ENCODE measurements at places on chromosomes 4 and X.

DNA sequence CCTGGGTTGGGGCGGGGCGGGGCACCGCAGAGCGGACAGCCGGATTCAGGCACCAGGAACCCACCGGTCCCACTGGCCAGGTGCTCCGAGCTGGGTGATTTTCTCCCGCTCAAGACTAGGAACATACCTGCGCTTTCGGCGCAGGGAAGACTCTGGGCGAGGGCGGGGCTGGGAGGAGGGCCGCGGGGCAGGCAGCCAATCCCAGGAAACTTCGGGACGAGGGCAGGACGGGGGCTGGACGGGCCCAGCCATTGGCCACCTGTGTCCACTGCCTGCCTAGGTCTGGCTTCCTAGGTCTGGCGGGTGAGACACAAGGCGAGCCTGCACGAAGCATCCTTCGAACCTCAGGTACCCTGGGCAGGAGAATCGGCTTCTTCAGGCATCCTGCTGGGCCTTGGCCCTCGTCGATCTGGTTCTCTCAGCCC is 274 bp upstream of the ERVMER34-1 start:
- no peak for DNase-seq

GRCh38 chrX:111504941-111505340 is 6.5 kb upstream of the SERTM2 start:
- DNase-seq: no peak

GRCh38 chrX:54721424-54721823 is 76.6 kb downstream of the ITIH6 start:
- DNase-seq: no peak

DNA sequence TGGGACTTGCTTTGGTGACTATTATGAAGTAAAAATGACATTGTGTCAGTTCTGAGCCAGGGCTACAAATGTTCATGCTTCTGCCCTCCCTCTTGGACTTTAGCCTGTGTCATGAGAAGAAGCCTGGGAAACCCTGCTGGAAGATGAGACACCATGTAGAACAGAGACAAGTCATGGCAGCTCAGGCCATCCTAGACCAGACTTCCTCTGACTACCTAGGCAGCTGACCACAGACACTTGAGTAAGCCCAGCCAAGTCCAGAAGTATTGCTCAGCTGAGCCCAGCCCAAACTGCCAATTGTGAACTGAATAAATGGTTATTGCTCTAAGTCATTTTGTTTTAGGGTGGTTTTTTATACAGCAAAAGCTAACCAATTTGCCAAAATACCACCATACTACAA is 467.6 kb upstream of the CNKSR2 start:
- DNase-seq: no peak

DNA sequence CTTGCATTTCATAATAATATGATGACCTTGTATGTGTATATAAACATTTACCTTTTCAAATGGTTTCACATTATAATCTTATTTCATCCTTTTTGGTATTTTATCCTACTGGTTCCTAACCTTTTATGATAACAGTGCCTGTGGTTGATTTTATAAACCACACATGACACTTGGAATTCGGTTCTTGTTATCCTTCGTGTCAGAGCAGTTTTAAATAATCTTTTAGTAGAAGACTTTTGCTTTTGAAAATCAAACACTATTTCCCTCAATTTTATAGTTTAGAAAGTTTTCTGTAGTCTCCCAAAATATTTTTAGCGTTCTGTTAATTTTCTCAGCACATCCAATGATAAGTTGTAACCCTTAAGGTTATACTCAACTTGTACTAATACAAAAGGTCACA is 676.8 kb downstream of the RAPGEF2 start:
- no peak for DNase-seq

DNA sequence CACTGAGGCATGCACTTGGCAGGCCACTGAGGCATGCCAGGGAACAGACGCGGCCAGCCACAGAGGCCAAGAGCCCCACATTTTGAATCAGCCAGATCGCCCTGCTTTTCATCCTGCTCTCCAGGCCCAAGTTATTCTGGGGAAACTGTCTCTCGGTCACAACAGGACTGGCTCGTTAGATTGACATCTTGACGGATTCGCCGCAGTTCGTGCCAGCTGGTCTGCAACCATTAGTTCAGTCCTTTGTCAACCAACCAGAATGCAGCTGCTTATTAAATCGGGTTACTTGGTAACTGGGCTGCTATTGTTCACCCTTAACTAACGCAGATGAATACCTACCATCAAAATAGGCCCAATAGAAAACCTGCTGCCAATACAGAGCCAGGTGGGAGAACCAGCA is 16.7 kb downstream of the CLDN34 start:
- no peak for DNase-seq

DNA sequence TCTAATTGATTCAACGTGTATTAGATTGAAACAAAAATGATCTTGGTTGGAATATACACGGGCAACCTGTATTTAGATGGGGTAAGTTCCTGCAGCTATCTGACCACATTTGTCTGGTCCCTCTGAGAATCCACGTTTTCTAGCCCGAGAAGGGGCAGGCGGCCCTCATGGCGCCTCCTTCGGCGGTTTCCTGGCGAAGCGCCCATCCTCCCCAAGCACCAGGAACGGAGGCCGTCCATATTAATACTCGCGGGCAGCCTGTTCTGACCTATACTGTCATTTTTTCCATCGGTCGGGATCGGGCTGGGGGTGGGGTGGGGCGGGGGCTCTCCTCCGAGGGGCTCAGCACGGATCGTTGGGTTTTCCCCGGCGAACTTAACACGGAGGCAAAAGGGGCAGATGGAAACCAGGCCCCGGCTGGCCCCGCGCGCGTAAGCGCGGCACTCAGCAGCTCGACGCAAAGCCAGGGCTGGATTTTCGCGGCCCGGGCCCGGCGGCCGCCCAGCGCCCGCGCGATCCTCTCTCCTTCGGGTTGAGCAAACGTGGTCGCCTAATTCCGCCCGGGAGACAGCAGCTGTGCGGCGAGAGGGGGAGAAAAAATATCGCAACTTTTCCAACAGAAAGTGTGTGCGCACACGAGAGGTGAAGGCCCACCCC is 77.2 kb upstream of the BCOR start:
- no peak for DNase-seq
